NCI-H69 (cell line): ENCODE measurements at places on chromosomes 2 and 18.
A peak's percentile ranks its signal among the peaks of the same experiment; 100 is the strongest.

DNA sequence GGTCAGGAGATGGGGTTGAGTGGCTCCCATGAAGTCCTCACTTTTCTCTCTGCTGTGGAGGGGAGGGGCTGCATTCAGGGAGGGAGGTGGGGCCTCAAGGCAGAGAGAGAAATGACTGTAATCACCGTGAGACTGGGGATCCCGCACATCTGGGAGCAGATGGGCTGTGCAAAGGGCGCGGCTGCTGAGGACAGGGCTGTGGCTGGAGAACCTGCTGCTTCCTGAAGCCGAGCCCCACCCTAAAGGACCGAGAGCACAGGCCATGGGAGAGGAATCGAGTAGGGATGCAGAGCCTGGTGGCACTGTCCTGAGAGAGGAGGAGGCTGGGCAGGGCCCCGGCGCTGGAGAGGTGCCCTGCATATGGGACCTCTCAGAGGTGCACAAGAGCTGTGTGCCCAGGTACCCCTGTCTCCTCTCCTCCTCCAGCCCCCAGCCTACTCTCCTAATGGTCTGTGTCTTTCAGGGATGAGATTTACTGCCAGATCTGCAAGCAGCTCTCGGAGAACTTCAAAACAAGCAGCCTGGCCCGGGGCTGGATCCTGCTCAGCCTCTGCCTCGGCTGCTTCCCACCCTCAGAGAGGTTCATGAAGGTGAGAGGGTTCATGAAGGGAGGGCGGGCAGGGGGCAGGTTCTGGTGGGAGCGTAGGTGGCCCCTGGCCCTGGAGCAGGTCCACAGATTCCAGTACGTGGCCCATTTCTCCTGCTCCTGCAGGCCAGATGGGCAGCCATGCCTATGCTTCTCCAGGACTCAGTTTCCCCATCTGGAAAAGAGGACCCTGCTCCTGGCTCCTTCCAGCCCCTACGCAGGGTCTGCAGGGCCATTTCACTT is 25.9 kb upstream of the GPR17 start:
- DNase-seq, result no peak

DNA sequence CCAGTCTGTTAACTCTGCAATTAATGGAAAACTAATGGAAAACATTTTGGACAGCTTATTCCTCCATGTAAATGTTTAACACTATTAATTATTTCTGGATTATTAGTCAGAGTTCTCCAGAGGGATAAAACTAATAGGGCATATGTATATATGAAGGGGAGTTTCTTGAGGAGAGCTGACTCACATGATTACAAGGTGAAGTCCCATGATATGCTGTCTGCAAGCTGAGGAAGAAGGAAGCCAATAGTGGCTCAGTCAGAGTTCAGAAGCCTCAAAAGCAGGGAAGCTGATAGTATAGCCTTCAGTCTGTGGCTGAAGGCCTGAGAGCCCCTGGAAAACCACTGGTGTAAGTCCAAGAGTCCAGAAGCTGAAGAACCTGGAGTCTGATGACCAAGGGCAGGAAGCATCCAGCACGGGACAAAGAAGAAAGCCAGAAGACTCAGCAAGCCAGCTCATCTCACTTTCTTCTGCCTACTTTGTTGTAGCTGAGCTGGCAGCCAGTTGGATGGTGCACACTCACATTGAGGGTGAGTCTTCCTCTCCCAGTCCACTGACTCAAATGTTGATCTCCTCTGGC is 136.0 kb downstream of the PTH2R start:
- no peak for DNase-seq

GRCh38 chr2:173472112-173472511 is 117.4 kb downstream of the CDCA7 start:
- no peak for DNase-seq

GRCh38 chr18:22846088-22846683 is 86.9 kb upstream of the RBBP8 start:
- peak; percentile 66 for DNase-seq

DNA sequence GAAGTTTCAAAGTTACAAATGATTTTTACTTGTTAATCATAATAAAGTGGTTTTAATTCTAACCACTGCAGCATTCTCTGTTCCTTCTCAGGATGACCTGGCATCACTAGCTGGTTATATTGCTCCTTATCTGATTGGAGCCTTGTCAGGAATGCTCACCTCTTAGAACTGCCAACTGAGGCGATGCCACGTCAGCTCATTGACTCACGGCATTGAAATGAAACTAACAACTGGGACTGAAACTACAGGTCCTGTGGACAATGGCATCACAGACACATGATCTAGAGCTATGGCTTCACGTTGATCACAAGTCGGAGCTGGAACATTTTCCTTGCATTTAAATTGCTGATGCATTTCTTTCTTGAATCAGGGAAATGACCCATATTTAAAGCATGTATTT is 54.9 kb upstream of the MAP2 start:
- DNase-seq, result peak; percentile 5

- DNase-seq, result no peak
Observed at GRCh38 chr2:43040084-43040854, 186.1 kb downstream of the ZFP36L2 start.

GRCh38 chr2:19860022-19860421 is 41.8 kb downstream of the TTC32 start:
- DNase-seq, result no peak

DNA sequence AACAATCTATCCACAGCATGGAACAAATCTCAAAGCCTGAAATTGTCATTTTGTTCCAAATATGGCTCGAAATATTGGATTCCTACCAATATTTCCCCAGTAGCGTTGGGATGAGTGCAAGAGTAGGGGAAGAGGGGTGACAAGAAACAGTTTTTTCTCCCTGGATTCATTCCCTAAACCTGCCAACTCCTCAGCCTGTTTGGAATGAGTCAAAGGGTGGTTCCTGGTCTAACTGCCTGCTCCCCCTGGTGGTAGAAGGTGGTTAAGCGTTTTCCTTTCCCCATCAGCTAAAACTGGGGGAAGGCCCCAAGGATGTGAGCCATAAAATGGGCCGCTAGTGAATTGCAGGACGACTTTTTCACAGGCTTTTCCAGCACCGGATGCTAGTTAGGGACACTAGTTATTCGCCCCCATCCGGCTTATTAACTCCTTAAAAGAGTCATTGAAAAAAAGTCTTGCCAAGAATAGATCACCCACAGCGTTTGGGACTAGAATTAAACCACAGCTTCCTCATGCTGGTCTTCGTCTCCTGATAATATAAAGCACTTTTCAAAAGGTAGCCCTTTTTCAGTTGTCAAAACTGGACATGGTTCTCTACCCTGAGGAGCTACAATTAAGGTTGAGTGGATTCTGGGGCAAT is 72.5 kb downstream of the DHRS9 start:
- DNase-seq, result peak; percentile 49

GRCh38 chr2:151280271-151280670 is 9.2 kb downstream of the NMI start:
- DNase-seq, result no peak

GRCh38 chr2:159584796-159585195 is 31.6 kb downstream of the BAZ2B start:
- DNase-seq, result no peak
